ENCODE measurements at places on chromosomes 6 and 20.

DNA sequence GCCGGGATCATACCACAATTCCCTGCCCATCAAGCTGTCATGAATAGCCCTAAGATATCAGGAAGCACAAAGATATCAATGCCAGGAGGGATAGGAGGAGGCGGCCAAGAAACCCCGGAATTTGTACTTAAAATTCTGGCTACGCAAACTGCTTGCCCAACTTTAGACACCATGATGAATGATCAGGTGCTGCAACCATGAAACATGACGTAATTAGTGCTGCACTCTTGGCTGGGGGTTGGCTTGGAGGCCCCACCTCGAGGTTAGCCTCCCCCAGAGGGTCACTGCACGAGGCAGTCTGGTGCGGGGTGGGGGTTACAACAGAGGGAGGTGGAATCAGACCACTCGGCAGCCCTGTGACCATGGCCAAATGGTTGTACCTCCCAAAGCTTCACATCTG lies 8.9 kb downstream of the SIRPA start:
- DNase-seq, result no peak

DNA sequence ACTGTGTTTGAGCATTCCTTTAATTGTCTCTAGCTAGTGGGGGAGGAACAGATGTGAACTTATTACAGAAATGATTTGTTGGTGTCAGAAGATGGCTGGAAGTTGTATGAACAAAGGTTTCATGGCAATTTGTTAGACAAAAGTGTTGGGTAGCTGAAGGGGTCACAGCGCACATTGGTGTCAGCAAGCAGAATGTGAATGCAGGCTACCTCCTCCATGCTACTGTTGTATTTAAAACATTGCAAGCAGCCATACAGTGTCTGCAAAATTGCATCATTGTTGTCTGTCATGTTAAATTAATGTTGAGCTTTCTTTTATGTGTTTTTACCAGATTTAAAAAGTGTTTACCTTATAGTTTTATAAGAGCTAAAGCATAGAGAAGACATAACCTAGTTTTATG lies 6.2 kb downstream of the LRRC1 start:
- no peak for DNase-seq

GRCh38 chr6:1070085-1070521 lies 241.8 kb upstream of the FOXQ1 start:
- DNase-seq, result no peak

DNA sequence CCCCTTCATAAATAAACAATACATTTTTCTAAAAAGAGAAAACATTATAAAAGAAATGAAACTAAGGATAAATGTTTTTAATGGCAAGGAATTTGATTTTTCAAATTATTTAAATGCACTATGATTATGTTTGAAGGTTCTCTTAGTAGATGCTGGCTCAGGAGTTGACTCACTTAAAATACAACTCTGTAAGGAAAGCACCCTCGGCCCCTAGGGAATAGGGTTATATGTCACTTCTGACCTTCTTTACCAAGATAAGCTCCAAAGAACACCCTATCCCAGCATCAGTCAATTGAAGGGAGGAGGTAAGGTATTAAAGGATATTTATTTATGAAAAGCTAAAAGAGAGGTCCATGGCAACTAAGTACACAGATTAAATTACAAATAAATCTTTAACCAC lies 6.8 kb downstream of the SNAP91 start:
- DNase-seq, result no peak

GRCh38 chr20:48578397-48579098 lies 249.3 kb downstream of the PREX1 start:
- no peak for DNase-seq

DNA sequence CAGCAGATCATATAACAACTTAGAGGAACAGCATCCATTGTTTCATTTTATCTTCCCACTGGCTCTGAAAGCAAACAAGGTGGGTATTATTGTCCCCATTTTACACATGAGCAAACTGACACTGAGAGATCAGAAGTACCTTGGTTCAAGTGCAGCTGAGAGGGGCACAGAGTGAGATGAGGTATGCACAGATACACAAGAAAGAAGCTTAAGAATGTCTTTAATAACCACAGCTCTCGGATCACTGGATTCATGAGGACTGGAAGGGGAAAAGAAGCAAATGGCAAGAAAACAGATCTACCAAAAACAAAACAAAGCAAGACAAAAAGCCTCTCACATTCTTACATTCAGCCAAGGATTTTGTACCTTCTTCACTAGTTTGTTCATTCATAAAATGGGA lies 10.6 kb downstream of the SLC2A10 start:
- DNase-seq, result no peak

DNA sequence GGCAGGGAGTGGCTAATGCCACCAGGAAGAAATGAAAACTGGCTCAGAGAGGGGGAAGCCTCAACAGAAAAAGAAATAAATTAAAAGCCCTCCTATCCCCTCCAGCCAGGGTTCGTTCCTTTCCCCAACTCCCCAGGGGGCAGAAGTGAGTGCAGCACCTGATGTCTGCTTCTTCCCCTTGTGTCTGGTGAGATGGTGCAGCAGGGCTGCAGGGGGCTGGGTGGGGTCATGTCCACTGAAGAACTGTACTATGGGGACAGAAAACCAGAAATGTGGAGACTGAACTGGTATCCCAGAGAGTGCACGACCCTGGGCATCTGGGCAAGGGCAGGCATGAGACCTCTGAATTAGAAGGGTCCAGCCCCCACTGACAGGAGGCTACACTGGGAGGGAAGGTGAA lies 4.0 kb downstream of the EGFL8 start:
- DNase-seq, result no peak

DNA sequence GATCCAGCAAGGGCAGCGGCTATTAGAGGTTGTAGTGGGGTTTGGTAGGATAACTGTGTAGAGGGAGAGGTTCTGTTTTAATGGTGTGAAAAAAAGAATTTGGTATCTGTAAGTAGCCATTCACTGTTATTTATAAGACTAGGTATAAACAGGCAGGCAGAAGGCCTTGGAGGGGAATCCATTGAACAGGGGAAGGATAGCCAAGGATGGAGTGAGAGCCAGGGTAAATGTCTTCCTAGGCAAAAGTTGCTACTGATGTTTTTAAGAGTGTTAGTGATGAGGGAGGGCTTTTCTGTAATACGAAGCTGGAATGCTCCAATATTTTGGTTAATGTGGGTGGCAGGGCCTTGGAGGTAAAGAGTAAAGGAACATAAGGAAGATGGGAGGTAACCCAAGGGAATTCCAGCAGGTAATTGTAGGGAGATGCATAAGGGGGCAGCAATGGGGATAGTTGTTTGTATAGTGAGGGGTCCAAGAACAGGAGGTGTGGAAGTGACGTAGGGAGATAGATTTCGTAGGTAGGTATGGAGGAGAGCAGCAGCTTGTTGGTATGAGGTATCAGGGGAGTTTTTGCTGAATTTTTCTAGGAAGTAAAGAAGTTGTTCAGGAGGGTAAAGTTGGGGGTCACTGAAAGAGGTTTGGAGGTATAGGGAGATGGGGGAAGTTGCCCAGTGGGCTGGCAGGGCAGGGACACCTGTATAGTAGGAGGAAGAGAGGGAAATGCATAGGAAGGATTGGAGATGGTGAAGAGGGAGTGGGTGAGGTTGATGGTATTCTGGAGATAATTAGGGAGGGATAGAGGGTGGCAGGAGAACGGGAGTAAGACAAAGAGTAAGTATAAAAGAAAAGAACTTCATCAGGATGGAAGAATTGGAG lies 752.4 kb upstream of the ADGRB3 start:
- no peak for DNase-seq

GRCh38 chr6:24779416-24780016 lies 4.8 kb downstream of the GMNN start:
- DNase-seq, result no peak

DNA sequence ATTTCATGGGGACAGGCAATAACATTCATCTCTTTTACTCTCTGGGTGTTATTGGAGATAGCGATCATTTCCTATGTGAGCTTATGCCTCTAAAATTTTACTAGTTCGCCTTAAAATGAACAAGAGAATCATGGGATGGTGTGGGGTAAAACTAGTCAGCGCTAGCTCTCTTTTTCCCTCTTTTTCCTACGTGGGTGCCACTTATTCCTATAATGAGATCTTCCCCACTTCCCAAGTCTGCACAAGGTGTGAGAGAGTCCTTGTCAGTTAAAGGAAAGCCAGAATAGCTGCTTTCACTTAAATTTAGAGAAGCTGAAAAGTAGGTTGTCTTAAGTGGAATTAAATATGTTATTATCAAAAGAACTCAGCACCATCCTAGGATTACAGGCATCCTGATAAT lies 173.2 kb upstream of the BMP5 start:
- no peak for DNase-seq

- peak; percentile 72 for DNase-seq
Measured at GRCh38 chr6:41097467-41098090, 24.8 kb downstream of the NFYA start.

GRCh38 chr6:32087574-32088486 lies 21.3 kb downstream of the TNXB start:
- DNase-seq, result peak; percentile 24

DNA sequence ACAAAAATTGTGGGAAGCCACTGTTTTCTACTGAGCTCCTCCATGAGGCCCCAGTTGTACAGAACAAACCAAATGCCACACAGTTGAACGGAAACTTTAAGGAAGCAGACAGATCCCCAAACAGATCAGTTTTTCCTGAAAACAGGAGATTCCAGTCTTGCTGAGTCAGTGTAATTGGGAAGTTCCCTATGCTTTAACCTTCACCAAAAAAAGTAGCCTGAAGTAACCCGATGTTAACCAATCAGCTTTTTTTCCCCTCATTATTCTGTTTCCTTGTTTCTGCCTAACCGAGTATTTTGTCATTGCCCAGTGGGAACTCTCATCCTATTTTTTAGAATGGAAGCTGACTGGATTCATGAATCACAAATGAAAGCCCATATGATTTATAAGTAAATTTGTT lies 36.7 kb downstream of the MARCKS start:
- peak; percentile 54 for DNase-seq

DNA sequence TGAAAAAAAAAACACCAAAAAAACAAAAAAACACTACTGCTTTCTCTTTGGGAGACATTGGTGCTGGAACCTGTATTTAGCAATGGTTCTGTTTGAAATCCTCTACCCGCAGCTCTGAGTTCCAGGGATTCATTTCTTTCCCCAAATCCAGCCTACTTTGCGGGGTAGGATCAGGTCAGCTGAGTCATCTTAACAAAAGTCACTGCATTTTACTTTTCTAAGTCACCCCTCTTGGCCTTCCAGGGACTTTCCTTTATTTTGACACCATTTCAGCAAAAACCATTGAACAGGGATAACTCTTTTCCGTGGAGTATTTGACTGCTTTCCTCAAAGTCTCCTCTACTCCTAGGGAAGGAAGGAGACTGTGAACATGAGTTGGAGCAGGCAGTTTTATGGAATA lies 837.6 kb downstream of the MAFB start:
- no peak for DNase-seq

- no peak for DNase-seq
Measured at GRCh38 chr20:54650052-54650719, 174.8 kb downstream of the DOK5 start.

DNA sequence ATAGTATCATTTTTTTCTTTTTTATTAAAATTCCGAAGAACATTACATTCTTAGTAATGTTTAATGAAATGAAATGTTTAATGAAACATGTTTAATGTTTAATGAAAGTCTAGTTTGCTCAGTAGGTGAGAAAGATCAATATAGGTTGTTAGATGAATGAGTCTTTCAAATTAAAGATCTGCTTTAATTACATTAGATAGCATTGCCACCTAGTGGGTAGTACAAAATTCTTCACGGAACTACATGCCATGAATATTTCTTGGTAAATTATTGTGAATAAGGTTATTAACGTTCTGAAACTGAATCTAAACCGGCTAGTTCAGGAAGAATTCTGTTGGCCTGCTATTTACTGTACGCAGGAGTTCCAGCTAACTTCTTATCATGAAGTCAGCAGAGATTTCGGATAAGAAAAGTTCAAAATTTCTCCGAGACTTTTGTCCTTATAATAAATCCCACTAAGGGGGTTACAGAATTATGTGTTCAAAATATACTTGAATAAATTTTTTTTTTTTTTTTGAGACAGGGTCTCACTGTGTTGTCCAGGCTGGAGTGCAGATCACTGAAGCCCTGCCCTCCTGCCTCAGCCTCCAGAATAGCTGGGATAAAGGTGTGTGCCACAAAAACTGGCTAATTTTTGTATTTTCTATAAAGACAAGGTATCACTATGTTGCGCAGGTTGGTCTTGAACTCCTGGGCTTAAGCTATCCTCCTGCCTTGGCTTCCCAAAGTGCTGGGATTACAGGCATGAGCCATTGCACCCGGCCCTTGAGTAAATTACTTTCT lies 7.9 kb upstream of the GMNN start:
- no peak for DNase-seq

- no peak for DNase-seq
Measured at GRCh38 chr6:119344306-119344705, 5.3 kb downstream of the MAN1A1 start.

DNA sequence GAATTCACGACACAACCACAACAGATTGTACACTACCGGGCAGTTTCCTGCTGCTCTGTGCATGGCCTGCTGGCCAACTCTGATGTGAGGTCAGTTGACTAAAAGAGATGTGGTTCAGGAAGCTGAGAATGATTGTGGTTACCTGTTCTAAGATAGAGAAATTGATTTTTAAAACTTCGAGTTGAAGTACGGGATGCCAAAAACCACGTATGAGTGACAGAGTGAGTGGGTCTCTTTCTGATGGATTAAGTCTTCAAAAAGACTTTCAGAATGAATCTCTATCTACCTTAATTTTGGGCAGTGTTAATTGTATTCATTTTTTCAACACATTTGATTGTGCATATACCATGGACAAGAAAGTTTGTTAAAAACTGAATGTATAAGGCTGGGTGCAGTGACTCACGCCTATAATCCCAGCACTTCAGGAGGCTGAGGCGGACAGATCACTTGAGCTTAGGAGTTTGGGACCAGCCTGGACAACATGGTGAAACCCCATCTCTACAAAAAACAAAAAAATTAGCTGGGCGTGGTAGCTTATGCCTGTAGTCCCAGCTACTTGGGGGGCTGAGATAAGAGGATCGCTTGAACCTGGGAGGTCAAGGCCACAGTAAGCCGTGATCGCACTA lies 121.2 kb downstream of the SGK1 start:
- DNase-seq, result no peak

DNA sequence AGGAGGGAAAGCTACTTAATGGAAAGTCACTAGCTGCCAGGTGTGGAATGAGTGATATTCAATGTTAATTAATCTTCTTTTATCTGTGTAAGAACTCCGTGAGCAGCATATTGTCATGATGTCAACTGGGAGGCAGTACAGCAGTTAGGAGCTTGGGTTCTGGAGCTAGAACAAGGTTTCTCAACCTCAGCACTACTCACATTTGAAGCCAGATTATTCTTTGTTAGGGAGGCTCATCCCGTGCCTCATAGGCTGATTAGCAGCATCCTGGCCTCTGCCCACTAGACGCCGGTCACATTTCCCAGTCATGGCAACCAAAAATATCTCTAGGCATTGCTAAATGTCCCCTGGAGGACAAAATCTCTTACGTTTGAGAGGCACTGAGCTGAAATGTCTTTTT lies 41.2 kb downstream of the BCAS1 start:
- no peak for DNase-seq

GRCh38 chr6:43852350-43852864 lies 82.4 kb downstream of the VEGFA start:
- no peak for DNase-seq

DNA sequence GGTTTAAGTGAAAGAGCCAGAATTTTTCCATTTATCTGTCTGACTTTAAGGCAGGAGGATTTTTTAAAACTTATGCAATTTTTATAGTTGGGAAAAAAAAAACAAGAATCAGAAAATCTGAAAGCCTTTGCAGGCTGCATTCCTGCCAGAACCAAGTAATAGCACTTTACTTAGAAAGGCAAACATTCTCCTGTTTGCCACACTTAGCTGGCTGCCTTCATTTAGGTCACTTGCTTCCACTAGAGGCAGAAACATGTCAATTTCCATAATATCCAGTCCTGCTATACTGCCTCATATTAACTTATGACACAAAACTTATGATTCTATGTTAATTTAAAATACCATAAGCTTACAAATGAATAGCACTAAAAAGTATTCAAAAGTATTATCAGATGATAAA lies 425.8 kb downstream of the FRK start:
- no peak for DNase-seq
